ENCODE measurements at places on chromosomes 2 and 18. TPM values are rescaled to one million over a fixed set of nuclear protein-coding genes. Genes with fewer than 3 reads are reported as not detected.

Gene NT5DC4
- not detected for total RNA-seq

Gene RAB6C
- not detected for total RNA-seq

Gene SPC25
- 5.9 TPM for total RNA-seq

Gene INPP1
- 47.9 TPM for total RNA-seq

Gene UGT1A5
- 9.7 TPM for total RNA-seq

Gene SLC16A14
- 5.1 TPM for total RNA-seq

Gene SOCS6
- 23.2 TPM for total RNA-seq

Gene RFTN2
- 1.4 TPM for total RNA-seq

Gene CCDC148
- 0.19 TPM for total RNA-seq

Gene SMYD1
- total RNA-seq: 0.27 TPM

Gene RAB17
- 3.4 TPM for total RNA-seq

Gene LRRTM4
- not detected for total RNA-seq

Data from esophagus squamous epithelium (tissue), 5 donors.